ENCODE measurements at places on chromosomes 7 and 10.

DNA sequence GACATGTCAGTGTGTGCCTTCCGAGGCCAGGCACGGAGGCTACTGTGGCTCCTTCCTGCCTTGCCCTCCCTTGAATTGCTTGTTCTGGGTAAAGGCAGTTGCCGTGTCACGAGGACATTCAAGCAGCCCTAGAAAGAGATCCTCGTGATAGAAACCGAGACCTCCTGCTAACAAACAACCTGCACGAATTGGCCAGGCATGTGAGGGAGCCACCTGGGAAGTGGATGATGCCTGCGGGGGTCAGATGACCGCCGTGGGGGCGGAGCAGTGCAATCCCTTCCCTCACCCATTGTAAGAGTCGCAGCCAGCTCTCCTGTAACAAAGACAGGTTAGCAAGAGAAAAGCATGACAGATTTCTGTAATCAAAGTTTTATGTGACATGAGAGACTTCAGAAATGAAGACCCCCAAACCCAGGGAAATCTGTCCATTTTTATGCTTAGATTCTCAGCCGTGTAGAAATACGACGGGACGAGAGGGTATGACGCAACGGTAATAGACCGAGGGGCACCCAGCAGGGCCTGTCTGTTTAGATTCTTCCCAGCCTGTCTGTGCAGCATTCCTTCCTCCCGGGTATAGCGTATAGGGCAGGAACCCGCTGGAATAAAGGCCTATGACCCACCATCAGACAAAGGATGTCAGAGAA is 241.7 kb downstream of the GATA3 start:
- DNase-seq, result no peak

GRCh38 chr7:57403601-57404342 is 46.2 kb upstream of the ZNF716 start:
- DNase-seq, result no peak

DNA sequence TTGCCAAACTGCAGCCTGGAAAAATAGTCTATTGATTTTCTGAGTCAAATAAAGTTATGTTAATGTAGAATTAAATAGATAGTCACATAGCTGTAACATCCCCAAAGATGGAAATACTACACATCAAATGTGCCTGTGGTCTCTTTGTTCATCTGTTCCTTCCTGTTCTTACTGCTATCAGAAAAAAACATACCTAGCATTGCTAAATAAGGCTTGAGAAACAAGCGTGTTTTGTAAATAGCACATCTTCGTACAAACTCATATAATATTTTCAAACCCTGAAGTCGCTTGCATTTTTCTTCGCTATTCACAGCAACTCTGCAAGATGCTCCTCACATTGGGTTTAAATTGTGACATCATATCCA is 116.1 kb downstream of the KLF6 start:
- no peak for DNase-seq

GRCh38 chr7:7292608-7293007 is 110.3 kb downstream of the C1GALT1 start:
- no peak for DNase-seq

DNA sequence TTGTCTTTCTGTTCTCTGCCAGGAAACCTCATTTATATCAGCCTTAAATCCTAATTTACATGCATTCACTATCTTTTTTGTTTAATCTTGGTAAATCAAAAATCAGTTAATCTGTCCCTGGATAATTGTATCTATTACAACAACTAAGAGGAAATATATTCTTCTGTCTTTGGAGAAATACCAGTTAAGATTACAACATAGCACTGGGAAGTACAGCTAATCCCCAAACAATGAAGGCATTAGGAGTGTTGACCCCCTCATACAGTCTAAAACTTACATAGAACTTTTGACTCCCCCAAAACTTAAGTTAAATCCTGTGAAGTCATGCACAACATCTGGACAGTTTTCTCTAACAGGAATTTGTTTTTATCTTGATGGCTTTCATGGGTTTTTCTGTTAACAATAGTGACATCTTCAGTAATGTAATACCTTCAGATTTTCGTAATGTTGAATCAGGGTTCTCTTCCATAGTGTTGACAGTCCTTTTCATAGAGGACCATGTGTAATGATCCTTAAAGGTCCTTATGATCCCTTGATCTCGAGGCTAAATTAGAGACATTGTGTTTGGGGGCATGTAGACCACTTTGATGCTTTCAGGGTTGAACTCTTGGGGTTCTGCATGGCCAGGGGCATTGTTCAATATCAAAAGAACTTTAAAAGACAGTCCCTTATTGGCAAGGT is 24.1 kb upstream of the ABCC2 start:
- no peak for DNase-seq

DNA sequence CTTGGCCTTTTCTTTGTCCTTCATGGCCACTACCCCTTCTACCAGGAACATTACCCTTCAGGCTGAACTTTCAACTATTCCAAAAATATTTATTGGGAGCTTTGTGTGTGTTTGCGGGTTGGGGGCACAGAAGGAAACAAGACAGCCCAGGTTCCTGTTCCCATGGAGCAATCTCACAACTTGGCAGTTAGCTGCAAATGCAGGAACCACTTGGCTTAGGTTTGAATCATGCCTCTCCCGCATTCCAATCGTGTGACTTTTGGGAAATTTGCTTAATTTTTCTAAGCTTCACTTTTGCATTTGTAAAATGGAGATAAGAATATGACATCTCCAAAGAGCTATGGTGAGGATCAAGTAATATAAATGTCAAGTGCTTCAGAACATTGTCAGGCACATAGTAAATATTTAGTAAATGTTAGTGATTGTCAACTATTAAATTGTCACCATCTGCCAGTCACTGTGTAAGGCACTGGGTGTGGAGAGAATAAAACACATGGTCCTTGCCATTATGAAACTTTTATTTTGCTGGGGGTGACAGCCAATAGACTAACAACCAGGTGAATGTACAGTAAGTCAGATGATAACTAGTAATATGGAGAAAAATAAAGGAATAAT is 277.1 kb downstream of the SNX13 start:
- no peak for DNase-seq

DNA sequence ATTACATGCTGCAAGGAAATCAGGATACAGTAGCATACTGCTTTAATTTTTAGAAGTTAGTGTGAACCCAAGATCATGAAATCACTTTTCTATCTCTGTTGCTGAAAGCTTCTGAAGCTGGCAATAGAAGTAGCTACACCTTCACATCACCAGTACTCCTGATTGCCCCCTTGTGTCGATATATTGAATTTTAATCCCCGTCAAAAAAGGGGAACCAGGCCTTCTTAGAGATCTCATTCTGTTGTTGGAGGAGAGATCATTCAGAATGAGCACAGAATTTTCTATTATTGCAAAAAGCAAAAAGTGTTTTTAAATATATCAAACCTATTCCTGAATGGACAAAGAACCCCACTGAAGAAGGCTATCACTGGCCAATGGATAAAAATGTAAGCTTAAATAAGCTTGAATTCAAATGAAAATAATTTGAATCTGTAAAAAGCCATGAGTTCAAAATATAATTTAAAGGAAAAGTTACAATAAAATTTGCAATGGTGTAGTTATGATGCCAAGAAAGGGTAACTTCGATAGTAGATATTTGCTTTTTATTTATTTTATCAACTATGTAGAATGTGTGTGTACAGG is 39.7 kb upstream of the TEX47 start:
- DNase-seq, result no peak

- DNase-seq, result no peak
Measured at GRCh38 chr10:116926426-116926825, 77.1 kb downstream of the ENO4 start.

DNA sequence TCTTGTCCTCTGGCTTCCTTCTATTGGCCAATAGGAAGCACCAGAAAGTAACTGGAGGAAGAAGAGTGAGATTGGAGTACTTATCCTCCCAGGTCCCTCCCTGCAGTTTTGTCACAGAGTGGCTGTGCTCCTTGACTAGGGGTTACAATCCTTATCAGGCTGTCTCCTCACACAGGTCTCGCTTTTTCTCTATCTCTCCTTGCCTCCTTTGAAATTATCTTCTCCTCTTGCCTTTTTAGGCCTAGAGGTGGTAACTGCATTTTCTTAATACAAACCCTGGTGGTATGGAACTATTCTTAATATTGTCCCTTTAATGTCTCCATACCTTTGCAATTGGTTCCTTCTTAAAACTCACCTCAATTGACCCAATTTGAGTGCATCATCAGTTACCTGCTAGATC is 2.7 kb downstream of the PRSS37 start:
- no peak for DNase-seq

- DNase-seq, result no peak
Measured at GRCh38 chr10:10855151-10855581, 162.5 kb upstream of the CELF2 start.

DNA sequence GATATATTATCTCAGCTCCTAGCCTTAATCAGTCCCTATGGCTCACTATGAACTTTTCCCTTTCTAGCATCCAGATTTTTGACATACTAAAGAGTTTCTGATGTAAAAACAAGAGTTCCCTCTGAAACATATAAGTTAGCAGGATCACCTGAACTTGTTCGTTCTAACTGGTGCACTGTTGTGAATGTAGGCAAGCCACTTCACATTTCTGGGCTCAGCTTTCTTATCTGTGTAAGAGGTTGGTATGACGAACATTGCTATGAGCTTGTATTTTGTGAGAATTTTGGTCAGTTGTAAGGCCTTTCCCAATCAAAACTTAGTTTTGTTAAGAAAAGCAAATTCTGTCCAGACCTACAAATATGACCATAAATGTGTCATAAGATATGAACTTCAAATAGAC is 46.1 kb downstream of the MAGI2 start:
- DNase-seq, result no peak

DNA sequence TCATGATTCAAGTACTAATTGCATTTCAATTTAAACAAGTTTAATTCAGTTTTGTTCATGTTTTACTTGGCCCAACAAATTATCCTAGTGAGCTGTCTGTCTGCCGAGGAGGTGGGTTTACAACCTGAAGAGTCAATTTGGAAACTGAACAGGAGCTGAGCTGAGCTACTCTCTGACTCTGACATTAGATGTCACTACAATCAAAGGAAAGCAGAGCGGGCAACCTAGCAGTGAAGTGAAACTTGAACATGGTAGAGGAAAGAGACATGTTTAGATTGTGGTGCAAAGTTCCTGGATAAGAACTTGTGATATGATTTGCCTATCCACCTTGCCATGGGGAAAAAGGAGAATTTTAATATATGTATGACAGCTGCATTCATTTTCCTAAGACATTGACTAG is 9.6 kb upstream of the AGR3 start:
- no peak for DNase-seq

GRCh38 chr10:18601321-18601720 is 50.1 kb downstream of the NSUN6 start:
- no peak for DNase-seq

DNA sequence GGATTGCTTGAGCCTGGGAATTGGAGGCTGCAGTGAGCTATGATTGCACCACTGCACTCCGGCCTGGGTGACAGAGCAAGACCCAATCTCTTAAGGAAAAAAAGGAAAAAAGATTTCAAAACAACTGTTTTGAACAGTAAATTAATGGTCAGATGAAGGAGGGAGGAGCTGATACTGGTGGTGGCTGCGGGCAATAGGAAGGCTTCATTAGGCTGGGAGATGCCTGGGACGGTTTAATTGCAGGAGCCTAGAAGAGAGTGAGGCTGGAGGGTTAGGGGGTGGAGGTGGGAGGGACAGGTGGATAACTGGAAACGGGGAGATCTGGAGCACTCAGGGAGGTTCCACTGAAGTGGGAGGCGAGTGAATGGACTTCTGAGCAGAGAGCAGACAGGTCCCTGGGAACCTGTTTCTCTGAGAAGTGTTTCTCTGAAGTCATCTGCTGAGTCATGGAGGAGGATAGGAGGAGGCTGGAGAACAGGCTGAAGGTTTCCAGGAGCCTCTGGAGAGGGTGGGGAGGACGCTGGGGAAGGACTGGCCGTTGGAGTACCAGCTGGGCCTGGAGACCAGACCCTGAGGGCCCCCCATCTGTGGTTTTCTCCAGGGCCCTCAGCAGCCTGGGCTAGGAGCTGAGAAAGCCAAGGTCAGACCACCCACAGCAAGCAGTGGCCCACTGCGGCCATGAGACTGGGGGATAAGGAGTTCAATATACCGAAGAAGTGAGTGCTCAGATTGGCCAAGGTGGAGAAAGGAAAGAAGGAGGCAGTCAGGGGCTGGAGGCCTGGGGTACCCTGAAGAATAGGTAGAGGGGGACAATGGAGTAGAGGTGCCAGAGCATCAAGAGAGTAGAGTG is 14.4 kb upstream of the YWHAG start:
- DNase-seq, result no peak

DNA sequence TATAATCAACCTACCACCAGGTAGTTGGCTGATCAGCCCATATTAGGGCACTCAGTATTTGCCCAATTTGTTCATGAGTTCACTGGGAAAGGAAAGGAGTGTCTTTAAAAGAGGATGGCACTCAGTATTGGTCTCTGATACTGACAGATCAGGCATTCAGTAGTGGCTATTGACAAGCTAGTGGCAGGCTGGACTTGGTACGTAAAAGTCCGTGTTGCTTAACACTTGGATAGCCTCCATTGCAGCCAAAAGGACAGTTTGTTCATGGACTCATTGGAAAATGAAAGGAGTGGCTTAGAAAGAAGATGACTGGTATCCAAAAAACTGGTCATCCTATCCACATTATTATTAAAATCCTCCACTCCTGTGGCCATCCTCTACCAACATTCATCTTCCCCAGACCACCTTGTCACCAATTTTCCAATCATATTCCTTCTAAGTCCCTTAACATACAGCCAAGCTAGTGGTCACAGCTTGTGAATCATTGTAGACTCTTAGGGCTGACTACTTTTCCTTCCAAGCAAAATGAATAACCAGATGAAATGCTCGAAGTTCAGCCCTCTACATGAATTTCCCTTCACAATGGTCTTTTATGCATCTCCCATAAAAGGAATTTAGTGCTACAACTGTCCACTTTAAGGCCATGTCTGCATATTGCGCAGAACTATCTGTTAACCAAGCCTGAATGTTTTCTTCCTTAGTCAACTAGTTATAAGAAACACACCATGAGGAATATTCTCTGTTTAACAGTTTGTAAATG is 78.6 kb upstream of the MAGI2 start:
- DNase-seq, result no peak

DNA sequence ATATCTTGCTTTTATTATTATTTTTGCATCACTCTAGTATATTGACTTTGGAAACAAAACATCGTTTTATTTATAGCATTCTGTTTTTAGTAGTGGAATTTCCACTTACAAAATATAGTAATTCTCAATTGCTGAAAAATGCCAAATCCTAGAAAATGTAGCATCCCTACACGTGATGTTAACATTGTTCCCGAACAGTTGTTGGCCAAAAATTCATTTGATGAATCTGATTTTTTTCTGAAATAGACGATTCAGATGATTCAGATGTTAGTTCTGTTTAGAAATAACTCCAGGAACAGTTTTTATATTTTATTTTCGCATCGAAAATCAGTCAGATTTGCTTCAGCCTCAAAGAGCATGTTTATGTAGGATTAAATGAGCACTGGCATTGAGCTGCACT is 122.4 kb downstream of the GFRA1 start:
- no peak for DNase-seq

GRCh38 chr10:45380903-45381620 is 7.0 kb downstream of the ALOX5 start:
- DNase-seq, result no peak

- DNase-seq, result no peak
Measured at GRCh38 chr10:546451-546850, 143.0 kb downstream of the DIP2C start.

- DNase-seq, result no peak
Measured at GRCh38 chr7:105835441-105835840, 41.0 kb downstream of the ATXN7L1 start.

GRCh38 chr7:89605362-89605761 is 548.9 kb upstream of the STEAP1 start:
- no peak for DNase-seq

Measured in NCI-H510A (cell line).